ENCODE measurements at places on chromosomes 2 and 18.

- DNase-seq: peak; percentile 43
These were observed 32.5 kb upstream of the NT5DC4 start for GRCh38 chr2:112688086-112688880.

GRCh38 chr2:26670171-26670570 is 22.4 kb upstream of the KCNK3 start:
- DNase-seq: peak; percentile 25

DNA sequence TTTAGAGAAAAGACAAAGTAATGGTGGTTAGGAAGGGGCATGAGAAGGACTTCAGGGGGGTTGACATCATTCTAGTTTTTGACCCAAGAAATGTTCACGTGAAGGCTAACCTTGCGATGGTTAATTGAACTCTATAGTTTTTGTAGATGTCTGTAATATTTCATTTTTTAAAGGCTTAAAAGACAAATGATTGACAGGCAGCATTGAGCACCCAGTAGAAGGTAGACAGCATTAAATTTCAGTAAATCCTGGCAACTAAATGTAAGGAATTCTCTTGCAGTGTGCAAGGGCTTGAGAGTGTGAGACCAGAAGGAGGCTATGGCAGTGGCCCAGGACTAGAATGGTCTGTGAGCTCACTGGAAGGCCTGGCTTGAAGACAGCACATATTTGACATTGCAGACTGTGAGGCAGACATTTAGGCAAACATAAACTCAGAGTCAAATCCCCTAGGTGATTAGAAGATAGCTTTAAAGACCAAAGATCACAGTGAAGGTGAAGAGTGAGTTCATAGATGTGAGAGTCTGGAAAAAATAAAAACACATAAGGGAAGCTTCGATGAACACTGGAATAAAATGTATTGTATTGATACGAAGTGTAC is 100.1 kb upstream of the MAP4K4 start:
- DNase-seq: peak; percentile 52

DNA sequence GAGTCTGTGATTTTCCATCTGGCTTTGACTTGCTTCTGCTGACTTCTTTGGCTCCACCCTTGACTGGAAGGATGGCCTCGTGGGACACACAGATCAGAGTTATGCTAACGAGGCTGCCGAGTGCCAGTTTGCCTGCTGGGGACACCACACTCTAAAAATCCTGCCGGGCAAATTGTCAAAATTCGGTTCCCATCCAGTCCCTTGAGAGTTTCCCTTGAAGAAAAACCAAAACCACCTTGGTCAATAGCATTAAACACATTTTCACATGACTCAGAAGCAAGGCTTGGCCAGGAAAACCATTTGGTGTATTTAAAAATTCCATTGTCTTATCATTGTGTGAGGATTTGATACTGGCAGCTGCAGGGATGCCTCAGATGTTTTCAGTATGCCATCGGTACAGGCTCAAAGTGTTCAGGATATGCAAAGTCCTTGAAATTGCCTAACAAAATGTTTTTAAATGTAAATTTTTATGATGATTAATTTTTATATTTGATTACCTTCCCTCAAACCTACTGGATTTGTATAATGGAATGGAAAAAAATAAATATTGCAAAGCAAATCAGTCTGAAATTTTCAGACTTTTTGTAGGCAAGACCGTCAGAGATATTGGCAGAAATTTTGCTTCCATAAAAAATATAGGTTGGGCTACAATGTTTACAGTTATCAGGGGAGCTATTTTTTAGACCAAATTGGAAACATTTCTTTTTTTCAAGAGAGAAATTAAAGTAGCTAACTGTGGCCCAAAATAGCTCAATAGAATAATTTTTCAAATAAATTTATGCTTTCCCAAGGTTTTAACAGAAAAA is 41.6 kb downstream of the KCNE4 start:
- DNase-seq: peak; percentile 80

DNA sequence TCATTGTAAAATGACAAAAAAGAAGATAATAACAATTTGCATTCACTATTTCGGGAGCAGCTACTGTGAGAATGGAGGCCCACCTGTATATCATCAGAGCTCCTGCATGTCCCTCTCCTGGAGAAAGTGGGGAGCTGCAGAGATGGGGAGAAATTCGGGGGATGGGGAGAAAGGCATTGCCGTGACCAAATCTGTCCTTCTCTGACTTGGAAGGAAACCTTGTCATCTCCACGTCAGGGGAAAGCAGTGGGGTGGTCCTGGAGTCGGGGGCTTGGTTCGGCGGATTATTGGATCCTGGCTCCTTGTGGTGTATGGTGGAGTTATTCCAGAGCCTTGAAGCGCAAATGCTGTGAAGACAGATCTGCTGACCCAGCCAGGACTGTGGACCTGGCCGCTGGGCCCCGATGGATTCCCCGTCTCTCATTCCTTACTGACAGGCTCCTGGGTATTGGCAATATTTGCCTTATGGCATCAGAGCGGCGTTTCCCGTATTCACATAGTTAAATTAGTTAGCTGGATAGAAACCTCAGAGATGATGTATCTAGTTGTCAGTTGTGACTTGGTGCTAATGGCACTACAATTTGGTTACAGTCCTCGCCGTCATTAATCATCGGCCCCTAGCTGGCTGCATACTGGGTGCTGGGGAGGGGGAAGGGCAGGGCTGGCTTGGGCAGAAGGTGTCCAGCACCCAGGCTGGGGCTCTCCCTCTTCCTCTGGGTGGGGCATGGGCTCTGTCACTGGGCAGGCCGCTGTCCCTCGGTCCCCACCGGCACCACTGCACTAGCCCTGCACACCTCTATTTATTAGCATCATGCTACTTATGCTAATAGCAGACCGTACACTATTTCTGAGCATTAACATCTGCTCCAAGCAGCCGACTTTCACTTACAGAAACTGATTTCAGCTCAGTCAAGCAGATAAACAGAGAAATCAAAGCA is 31.7 kb downstream of the CELF4 start:
- no peak for DNase-seq

GRCh38 chr2:20930928-20931327 is 108.0 kb upstream of the LDAH start:
- DNase-seq: peak; percentile 3

DNA sequence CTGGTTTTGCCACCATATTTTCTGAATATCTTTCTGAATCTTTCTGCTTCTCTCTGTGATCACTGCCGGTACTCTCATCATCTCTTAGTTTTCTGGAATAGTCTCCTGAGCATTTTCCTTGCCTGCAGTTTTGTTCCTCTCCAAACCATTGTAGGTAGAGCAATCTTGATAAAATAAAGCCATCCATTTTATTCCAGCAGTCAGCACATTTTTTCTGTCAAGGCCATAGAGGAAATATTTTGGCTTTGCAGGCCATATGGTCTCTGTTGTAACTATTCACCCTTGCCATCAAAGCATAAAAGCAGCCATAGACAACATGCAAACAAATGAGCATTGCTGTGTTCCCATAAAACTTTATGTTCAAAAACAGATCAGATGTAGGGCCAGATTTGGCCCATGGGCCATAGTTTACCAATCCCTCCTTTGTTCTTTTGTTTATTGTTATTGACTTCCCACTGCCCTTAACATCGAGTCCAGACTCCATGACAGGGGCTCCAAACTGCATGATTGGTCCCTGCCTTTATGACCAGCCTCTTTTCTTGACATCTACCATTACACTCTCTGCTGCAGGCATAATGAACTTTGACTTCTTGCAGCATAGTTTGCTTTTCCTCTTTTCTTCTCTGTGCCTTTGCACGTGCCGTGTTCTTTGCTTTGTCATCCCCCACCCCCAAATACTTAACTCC is 29.8 kb downstream of the TMEM87B start:
- DNase-seq: no peak

DNA sequence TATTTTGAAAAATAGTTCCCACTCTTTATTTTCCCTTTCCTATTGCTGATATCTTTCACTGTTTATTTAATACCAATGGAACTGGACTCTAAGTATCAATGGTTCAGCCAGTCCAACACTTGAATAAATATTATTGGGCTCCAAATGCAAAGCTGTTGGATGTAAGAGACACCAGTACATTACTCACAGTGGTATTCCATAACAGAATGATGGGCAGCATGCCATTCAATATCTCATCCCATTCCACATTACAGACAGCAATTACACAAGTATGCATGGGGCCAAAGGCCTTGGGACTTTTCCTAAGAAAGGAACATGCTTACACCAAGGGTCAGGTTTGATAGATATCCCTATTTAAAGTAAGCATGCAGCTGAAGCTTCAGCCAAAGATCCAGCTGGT is 231.9 kb downstream of the RND3 start:
- peak; percentile 60 for DNase-seq

DNA sequence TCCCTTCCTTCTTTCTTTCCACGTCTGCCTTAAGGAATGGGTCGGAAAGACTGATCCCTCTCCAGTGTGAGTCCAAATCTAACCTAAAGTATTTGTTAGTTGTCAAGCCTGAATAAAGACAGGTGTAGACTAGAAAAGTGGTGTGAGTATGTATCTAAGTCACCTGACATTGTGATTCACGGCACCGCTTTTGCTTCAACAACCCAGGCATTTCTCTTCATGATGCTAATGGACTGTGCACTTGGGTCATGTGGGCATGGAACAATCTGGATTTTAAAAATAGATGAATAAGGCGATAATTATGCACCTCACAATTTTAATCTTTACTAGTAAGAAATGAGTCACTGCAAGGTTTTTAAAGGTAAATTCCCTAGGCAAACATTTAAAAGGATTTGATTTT is 107.5 kb downstream of the LIPG start:
- no peak for DNase-seq

- DNase-seq: no peak
These were observed 193.1 kb downstream of the LPIN1 start for GRCh38 chr2:11939523-11939922.

DNA sequence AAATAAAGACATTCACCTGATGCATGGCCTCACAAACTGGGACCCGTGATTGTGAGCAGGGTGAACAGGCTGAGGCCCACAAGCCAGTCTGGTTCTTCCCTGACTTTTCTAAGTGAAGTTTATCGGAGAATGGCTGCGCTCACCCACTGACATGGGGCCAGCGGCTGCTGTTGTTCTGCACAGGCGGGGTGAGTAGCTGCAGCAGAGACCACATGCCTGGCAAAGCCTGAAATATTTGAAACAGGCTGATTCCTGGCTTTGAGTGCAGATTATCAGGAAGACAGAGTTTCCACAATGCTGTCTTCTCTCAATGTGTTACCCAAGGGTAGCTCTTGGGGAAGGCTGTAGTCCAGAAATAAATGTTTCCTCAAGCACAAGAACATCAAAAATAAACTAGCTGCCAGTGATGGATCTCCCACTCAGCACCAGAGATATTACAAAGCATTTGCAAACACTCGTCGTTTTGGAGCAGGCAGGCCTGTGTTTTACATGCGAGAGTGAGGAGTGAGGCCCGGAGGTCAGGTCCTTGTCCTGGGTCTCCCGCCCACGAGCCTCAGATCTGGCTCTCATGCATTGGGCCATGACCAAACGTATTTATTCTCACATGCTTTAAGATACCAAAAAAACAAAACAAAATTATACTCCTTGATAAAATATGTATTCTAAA is 647.1 kb downstream of the GALR1 start:
- no peak for DNase-seq

- no peak for DNase-seq
These were observed 63.3 kb downstream of the LIPG start for GRCh38 chr18:49625021-49625691.

GRCh38 chr2:29162204-29162928 is 47.2 kb downstream of the CLIP4 start:
- DNase-seq: no peak

GRCh38 chr18:58194028-58194427 is 150.0 kb downstream of the NEDD4L start:
- DNase-seq: no peak

DNA sequence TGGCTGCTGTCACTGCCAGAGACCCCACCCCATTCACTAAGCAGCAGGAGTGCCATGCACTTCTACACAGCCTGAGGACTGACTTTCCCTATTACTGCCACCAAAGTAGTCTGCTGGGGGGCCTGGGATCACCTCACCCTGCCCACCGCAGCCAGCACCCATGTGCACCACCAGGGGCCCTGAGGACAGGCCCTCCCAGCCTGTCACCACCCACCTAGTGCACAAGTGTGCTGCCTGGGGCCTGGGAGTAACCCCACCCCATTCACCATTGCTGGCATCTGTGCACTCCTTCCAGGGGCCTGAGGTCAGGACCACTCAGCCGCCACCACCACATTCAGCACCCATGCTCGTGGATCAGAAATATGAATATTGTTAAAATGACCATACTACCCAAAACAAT is 247.8 kb upstream of the NCKAP5 start:
- no peak for DNase-seq

DNA sequence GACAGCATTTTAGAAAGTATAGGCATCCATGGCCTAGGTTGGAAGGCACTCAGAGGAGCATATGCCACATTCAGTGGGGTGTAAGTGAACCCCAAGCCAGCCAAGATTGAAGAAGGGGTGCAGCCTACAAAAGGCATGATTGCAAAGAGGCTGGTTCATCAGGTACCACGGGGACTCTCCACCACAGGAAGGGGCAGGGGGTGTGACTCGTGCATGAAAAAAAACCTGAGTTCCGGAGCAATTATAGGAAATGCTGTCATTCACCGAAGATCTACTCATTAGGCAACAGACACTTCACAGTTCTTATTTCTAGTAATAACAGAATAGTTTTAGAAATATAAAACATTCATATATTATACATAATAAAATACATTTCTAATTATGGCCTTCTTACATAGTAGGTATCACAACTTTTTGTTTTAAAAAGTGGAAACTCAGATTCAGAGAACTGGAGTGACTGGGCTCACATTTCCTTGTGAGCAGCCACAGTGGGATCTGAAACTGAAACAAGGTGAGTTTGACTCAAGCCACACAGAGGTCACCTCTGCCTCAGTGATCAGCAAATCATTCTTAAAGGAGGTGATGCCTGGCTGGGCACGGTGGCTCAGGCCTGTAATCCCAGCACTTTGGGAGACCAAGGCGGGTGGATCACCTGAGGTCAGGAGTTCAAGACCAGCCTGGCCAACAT is 188.4 kb upstream of the GYPC start:
- DNase-seq: no peak

DNA sequence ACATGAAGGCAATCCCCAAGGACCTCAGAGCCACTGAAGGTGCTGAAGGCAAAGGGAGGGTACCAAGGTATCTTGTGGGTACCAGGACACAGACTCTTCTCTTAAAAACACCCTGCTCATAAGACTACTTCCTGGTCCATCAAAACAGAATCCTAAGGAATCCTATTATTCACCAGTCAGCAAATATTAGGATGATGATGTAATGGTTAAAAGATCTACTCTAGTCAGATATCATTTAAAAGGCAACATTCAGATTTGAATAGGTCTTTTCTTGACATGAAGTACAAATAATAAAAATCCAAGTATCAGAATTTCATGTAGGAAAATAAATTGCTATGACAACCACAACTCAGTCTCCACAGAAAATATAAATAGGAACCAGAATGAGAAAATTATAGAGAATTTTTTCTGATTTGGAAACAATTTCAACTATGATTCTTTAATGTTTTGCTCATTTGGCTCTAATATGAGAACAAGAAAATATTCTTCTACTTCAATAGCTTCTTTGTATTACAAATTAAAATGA is 77.8 kb upstream of the ZNF397 start:
- no peak for DNase-seq

DNA sequence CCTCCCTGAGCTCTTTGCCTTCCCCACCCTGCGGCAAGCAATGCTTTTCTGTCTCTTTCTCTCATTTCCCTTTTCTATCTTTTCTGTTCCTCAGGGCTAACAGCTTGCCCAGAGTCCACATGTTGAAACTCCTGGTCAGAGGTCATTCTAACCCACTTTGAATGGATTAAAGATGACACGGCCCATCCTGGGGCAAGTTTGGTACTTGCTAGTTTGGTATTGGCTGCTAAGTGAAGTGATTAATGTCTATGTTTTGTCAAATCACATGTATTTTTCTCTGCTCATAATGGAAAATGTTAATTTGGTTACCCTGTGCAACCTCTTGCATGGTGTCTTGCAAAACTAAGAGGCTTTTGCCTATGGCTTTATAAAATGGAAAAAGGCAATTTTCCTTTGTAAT is 960.2 kb downstream of the CNTNAP5 start:
- DNase-seq: no peak
